ENCODE measurements at places on chromosomes 7 and 10.

- DNase-seq = peak; percentile 16
Measured at GRCh38 chr7:2255145-2256139, 13.4 kb downstream of the NUDT1 start.

DNA sequence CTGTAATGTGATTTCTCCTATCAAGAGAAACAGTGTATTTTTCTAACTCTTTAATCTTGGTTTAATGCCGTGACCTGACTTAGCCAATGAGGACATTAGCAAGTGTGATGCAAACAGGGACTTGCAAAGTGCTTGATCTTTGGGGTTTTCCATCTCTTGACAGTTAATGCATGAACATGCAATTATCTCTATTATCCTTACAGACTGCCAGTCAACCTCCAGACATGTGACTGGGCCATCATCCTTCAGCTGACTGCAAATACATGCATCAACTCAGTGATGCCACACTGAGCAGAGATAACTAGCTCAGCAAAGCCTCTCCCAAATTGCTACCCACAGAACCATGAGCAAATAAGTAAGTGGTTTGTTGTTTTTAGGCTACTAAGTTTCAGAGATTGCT lies 409.6 kb downstream of the GPAM start:
- no peak for DNase-seq

- DNase-seq = no peak
Measured at GRCh38 chr10:21650353-21650752, 116.3 kb downstream of the MLLT10 start.

DNA sequence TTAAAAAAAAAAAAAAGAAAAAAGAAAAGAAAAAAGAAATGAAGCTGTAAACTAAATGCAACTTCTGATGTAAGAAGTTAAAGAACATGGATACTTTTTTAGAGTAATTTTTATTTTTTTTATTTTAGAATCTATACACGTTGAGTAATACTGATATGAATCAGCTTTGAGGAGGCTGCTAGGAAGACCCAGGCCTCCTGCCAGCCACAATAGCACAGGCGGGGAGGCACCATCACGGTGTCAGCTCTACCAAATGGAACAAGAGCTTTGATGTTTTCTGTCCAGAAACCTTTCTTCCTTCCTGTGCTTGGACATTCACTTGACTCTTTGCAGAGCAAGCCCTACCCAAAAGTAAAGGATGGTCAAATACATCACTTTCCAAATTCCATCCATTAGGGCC lies 45.3 kb upstream of the EGR2 start:
- DNase-seq = no peak

DNA sequence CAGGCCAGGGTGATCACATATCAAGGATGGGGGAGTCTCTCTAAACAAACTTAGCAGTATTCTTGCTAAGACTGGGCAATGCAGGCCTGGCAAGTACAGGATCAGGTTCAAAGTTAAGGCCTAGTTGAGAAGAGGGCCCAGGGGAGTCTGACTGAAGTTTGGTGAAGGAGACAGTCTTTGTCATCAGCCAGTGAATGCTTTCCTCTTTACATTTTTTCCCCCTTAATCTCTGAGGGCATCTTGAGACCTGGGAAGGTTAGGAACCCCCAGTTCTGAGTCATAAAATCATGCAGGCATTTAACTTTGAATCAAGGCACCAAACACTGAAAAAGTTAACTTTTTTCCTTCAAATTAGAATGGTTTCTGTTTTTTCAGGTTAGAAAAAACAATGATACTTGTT lies 311.5 kb downstream of the REEP3 start:
- no peak for DNase-seq

DNA sequence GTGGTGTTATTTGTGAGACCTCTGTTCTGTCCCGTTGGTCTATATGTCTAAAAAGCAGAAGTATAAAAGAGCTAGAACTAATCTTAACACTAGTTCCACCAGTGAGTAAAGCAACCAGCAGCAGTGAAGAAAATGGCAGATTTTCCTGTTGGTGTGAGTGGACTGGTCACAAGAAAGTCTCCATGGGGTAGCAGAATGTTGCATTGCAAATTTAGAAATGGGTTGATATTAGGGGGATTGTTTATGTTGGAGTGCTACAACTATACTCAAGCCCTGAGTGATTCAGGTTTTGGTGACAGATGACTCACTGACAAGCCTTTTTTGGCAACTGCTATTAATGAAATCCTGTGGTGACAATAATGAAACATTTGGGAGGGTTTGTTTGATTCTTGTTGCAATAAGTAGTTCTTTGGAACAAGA lies 5.6 kb downstream of the AVL9 start:
- no peak for DNase-seq

DNA sequence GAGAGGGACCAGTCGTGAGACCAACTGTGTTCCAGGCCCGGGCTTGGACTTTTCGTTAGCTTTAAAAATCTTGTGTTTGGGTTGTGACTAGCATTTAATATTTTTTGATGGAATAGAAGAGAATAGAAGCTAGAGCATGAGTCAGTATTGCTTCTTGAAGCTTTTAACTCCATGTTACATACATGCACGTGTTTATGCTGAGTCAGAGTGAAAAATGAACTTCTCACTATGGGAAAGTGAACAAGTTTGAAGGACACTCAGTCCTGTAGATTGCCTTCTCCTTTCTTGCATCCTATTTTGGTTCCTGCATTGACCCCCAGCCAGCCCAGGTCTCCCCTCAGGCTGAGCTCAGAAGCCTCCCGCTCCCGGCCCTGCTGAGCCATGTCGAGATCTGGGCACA lies 31.8 kb downstream of the GHRHR start:
- no peak for DNase-seq

DNA sequence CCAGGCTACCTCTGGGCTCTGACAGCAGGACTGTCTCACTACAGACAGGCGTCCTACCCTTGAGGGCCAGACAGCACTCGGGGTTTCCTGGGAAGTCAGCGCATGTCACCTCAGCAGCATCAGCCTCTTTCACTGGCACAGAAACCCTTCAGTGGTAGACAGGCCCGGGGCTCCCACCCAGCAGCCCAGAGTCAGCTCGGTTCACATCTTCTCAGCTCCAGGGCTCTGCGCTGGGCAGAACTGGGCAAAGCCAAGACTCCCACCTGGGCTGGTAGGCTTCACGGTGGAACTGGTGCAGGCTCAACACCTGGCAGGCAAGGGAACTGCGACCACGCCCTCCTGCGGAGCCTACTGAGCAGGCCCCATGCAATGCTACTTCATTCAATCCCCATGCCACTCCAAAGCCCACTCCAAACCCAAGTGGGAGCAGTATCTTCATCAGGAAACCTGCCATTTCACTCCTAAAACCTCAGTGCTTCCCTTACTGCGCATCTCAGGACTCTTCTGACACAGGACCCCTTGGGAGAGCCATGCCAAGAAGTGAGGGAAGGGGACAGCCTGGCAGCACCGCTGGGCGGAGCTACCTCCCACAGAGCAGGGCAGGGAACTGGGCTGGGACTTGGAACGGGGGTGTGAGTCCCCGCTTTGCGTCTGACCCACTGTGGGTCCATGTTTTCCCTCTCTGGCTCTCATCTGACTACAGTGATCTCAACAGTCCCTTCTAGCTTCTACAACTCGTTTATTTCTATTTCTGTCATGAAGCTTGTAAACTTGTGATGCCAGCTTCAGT lies 60.4 kb downstream of the SCRN1 start:
- DNase-seq = no peak

DNA sequence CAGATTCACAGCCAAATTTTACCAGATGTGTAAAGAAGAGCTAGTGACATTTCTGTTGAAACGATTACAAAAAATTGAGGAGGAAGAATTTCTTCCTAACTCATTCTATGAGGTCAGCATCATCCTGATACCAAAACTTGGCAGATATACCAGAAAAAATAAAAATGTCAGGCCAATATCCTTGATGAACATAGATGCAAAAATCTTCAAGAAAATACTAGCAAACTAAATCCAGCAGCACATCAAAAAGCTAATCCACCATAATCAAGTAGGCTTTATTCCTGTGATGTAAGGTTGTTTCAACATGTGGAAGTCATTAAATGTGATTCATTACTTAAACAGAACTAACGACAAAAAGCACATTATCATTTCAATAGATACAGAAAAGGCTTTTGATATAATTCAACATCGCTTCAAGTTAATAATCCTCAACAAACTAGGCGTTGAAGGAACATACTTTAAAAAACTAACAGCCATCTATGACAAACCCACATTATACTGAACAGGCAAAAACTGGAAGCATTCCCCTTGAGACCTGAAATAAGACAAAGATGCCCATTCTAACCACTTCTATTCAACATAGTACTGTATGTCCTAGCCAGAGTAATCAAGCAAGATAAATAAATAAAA lies 807.7 kb upstream of the ZWINT start:
- no peak for DNase-seq

GRCh38 chr10:71868192-71868697 lies 17.2 kb upstream of the PSAP start:
- DNase-seq = peak; percentile 30

GRCh38 chr7:45074528-45075354 lies 14.0 kb downstream of the NACAD start:
- DNase-seq = no peak

GRCh38 chr10:15744217-15744865 lies 24.6 kb upstream of the ITGA8 start:
- no peak for DNase-seq

DNA sequence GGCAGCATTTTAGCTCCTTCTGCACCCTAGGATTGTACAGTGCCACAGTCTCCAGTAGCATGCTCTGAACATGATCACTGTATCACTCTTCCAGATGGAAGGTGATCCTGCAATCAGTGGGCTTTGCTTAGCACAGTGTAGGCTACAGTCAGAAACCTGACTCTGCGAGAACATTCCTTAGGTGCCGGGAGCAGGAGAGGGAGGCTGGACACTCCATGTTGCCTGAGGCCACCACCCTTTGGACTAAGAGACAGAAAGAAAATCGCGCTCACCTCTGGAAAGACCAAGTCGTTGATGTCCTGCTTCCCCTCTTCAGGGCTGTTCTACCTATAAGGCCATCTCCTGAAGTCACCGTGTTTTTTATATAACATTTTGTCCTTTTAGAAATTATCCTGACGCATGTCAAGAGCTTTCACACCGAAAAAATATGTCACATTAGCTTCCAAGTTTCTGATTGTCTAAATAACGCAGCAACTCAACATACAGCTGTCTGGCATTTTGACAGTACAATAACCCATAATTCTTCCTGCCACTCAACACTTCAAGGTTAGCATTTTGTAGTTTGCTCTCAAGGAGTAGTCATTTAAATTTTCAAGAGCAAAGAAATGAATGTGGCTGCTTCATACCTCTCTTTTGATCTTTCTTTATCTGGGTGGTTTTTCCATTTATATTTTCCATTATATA lies 563.1 kb downstream of the LRMDA start:
- no peak for DNase-seq

- DNase-seq = no peak
Measured at GRCh38 chr7:101171442-101171837, 6.1 kb upstream of the VGF start.

GRCh38 chr7:119436882-119437281 lies 836.1 kb upstream of the KCND2 start:
- DNase-seq = no peak

DNA sequence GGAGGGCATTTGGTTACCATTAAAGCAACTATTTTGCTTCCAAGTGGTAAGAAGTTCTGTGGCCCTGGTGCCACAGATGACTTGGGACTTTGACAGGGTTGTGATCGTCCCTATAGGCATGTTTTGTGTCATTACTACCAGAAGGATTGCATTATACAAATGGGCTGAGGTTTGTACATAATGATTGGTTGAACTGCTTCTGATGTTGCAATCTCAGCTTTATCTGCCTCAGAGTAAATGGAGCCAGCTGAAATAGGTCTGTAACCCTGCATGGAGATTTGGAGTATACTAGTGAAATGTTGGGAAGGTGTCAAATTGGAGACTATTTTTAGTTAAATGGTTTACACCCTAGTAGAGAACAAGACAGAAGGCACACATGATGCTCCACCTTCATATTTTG lies 46.1 kb upstream of the SEPTIN7 start:
- no peak for DNase-seq
